Brain (organoid and tissue), 16 donors: ENCODE measurements at places on chromosomes 12 and 14.

DNA sequence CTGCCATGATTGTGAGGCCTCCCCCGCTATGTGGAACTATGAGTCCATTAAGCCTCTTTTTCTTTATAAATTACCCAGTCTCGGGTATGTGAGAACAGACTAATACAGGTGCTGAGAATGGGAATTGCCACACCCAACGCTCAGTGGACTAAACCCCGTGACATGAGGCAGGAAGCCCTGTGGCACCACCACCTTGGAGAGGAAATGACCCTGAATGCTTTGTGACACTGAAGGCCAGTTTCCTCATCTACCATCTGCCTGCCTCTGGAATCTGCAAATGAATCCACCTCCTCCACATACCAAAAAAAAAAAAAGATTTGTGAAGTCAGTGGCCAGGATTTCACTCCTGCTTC, 41.6 kb downstream of the NT5DC3 start:
- DNase-seq = no peak

GRCh38 chr12:65977384-65977783, 153.1 kb downstream of the HMGA2 start:
- DNase-seq = no peak

- DNase-seq = peak; percentile 47
Observed at GRCh38 chr12:16610743-16611142, 4.8 kb upstream of the LMO3 start.

DNA sequence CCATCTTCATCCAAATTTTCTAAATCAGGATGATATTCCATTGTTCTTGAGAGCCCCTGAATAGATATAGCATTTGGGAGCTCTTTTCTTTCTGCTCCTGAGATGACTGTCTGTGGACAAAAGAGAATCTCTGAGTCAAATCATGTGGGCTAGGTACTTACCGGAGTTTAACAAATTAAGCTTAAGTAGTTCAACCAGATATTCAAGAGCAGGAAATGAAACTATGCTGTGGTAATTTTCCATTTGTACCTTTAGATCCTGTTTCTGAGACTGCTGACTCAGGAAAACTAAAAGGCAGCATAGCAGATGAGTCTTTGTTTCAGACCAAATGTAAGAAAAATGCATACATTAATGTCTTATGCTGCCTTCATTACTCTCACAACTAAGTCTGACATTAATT, at the start of gene CLEC7A:
Gene CLEC7A (minus strand): TSS at position 158 of the 400 bp plus-strand sequence. CDS start 117 bp downstream, at position 41.
- DNase-seq = no peak

DNA sequence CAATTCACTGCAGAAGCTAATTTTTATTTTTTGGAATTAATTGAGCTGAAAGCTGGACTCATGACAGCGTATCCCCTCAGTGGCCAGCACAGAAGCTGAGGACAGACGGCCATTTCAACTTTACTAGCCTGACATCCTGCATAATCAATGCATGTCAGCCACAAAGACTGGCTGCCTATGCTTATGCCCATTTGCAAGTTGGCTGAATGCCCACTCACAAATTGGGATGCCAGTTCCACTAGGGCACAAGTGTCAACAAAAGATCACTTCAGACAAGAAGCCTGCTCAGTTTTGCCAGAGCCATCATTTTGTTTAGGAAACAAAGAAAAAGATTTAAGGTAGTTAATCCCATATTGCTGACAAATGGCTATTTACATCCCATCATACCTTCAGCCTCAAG, 417.6 kb downstream of the NOVA1 start:
- peak; percentile 66 for DNase-seq

DNA sequence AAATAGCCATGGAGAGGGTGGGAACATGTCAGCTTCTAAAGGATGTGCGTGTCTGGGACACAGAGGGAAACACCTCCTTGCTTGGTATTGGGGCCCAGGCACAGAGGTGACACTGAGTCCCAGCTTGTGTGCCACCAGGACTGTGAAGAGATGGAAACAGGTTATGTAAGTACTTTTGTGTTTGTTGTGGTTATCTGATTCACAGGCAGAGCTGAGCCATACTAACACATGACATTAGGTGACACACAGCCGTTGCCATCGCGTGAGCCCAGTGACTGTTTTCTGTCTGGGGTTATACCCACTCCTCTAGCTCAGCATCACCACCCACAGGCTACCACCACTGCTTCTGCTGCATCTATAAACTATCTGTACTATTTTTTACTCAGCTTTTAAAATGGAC, 12.1 kb upstream of the FLVCR2 start:
- no peak for DNase-seq

DNA sequence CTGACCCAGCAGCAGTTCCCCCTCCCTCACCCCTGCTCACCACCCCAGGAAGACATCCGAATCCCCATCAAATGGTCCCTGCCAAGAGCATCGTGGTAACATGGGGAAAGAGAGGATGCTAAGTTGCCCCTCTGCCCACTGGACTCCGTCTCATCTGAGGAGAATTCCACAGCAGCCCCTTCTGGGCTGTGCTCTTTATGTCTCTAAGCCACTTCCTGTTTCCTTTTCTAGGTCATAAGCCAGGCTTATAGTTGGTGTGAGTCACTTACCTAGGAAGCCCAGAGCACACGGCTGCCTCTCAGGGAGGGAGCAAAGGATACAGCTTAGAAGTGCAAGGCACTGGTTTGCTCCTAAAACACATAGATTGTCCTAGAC, 76.0 kb downstream of the VCPKMT start:
- no peak for DNase-seq

GRCh38 chr14:99475179-99475578, 5.5 kb downstream of the SETD3 start:
- DNase-seq = no peak

- DNase-seq = no peak
Observed at GRCh38 chr14:59206892-59207291, 18.4 kb downstream of the DAAM1 start.

DNA sequence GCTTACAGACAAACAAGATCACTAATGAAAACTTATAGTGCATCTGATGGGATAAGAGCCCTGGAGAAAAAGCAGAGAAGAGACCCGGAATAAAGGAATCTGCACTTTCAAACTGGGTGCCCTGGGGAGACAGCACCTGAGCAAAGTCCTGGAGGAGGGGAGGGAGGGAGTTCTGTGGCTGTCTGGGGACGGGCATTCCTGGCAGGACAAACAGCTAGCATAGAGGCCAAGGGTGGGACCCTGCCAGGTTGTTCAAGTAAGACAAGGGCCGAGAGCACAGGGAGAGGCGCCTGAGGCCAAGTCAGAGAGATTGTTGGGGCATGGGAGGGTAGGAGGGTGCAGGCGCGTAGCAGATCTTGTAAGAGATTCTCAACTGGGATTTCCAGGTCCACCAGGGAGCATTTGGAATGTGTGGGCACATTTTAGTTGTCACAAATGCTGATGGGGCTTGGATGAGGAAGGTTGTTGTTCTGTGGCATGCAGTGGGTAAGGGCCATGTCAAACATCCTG, 14.2 kb downstream of the IQSEC3 start:
- DNase-seq = no peak

DNA sequence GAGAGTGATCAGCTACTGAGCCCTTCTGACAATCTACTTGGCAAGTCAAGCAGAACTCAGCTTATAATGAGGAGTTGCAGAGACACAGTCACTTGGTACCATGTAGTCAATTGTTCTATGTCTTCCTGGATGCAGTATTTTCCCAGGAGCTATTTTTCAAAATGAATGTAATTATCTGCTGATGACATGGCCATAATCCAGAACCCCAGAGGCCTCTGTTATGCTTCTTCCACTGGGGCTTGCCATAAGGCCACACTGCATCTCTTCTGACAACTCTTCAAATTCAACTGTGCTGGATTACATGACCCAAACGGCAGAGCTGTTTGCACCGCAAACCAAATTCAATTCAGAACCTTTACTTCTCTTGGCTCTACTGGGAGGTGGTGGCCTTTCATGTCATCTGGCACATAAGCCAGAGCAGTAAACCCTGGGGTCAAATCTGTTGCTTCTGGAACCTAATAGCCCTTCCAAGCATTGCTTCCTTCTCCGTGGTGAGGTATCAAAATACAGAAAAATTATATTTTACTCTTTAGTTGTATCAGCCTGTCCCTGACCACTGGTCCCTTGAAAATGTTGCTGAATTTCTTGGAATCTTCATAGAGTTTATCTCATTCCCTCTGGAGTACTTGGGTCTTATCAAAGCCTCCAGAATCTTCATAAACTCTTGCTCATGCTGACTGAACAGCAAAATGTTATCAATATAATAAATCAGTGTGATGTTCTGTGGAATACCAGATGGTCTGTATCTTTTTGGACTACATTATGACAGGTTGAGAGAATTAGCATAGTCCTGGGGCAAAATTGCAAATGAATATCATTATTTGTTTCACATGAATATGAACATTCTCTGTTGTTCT, 79.4 kb upstream of the DCN start:
- no peak for DNase-seq

DNA sequence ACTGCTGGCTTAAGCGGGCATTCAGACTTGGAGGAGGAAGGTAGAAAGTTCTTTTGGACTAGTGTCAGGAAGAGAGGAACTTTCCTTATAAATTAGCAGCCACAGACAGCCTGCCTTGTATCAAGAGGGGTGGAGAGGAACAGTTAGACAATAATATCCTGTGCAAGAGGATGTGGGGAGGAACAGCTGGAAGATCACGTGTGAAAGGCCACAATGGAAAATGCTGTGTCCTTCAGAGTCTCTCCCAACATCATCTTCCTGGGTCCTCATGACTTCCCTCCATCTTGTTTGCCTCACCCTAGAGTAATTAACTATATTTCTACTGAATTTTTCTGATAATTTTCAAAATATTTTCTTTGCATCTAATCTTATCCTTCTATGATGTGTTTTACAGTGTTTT, 117.4 kb downstream of the MGAT4C start:
- DNase-seq = no peak

- no peak for DNase-seq
Observed at GRCh38 chr12:92094751-92095161, 50.9 kb downstream of the BTG1 start.

DNA sequence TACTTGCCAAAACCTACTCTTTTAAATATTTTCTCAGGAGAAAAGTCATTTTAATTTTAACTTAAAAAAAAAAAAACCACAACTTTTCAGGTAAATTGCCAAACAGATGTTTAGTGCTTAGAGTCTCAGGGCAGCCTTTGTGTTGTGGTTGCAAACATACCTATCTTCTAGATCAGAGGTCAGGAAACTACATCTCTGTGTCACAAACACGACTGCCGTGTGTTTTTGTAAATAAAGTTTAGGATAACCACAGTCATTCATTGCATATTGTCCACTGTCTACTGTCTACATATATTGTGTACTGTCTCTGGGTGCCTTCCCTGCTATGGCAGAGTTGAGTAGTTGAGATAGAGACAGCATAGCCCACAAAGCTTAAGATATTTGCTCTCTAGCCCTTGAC, 48.9 kb downstream of the DYRK2 start:
- no peak for DNase-seq

- DNase-seq = no peak
Observed at GRCh38 chr12:94761559-94761958, 111.2 kb upstream of the TMCC3 start.

- DNase-seq = no peak
Observed at GRCh38 chr12:123393747-123394146, 9.8 kb downstream of the KMT5A start.

- DNase-seq = no peak
Observed at GRCh38 chr12:109580272-109580671, 6.7 kb downstream of the MVK start.

DNA sequence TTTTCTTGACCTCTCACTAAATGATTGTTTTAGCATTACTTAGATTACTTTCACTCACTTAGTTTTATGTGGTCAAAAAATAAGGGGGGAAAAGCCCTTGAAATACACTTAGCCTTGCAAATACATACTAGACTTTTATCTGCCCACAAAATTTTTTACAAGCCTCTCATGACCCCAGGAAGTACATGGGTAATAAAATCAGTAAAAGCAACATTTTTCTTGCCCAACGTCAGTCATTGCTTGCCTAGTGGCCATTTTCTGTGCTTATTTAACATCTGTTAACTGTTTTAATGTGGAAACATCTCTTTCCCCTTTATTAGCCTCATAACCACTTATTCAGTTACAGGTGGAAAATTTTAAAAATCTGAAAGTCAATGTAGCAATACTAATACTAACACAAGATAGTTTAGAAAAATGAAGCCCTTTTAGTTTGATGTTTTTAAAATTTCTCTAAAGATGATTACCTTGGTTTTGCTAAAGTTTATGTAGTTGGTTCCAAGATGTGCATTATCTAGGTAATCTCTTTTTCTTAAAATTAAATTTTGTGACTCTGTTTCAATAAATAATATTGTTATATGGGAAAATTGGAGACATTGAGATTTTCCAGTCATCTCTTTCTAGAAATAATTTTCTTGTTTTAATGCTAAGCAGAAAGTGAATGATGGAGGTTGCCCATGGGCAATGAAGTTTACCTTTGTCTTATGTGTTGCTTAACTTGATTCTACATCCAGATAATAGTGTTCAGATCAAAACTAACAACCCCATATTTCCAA, 175.5 kb downstream of the TMTC2 start:
- DNase-seq = no peak
